Thymus (tissue), 14 donors: ENCODE measurements at places on chromosomes 12 and 14. TPM values are rescaled to one million over a fixed set of nuclear protein-coding genes. Genes with fewer than 3 reads are reported as not detected.

The KLC1 gene
- polyA plus RNA-seq: 121 TPM

The CDK2 gene
- polyA plus RNA-seq: 22.3 TPM

The SEL1L gene
- 17.0 TPM for polyA plus RNA-seq

The PLA2G1B gene
- polyA plus RNA-seq: 1.5 TPM

The HHIPL1 gene
- polyA plus RNA-seq: 0.23 TPM

The TMTC2 gene
- 3.0 TPM for polyA plus RNA-seq

The GNB3 gene
- 1.3 TPM for polyA plus RNA-seq

The NELL2 gene
- polyA plus RNA-seq: 4.5 TPM

The KRT77 gene
- 4.1 TPM for polyA plus RNA-seq

The OTX2 gene
- 0.11 TPM for polyA plus RNA-seq

The PPP1R36 gene
- 0.80 TPM for polyA plus RNA-seq

The RFLNA gene
- polyA plus RNA-seq: 0.59 TPM

The KERA gene
- polyA plus RNA-seq: 0.09 TPM

The TRAF3 gene
- 9.2 TPM for polyA plus RNA-seq

The CRADD gene
- polyA plus RNA-seq: 13.9 TPM

The ARHGEF25 gene
- polyA plus RNA-seq: 8.5 TPM

The SLC2A14 gene
- 0.07 TPM for polyA plus RNA-seq

The ABCC9 gene
- 1.5 TPM for polyA plus RNA-seq

The PLEKHD1 gene
- polyA plus RNA-seq: 0.30 TPM
